ENCODE measurements at places on chromosomes 2 and 18.

- DNase-seq, result no peak
Observed at GRCh38 chr18:74961596-74961995, 247.3 kb downstream of the PTGR3 start.

GRCh38 chr2:109232909-109233308 is 103.9 kb downstream of the SH3RF3 start:
- DNase-seq, result no peak

DNA sequence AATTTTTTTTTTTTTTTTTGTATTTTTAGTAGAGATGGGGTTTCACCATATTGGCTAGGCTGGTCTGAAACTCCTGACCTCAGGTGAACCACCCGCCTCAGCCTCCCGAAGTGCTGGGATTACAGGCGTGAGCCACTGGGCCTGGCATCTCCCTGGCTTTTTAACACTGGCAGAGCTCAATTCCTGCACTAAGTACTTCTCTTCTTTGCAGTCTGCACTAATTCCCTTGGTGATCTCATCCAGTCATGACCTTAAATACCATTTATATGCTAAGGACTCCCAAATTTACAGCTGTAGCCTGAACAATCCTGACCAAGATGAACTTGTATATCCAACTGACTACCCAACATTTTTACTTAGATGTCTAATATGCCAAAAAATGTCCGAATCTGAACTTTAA is 10.2 kb downstream of the PREPL start:
- no peak for DNase-seq

GRCh38 chr18:79738581-79739439 is 58.9 kb upstream of the KCNG2 start:
- DNase-seq, result no peak

GRCh38 chr2:137947032-137947727 is 17.1 kb upstream of the HNMT start:
- no peak for DNase-seq

DNA sequence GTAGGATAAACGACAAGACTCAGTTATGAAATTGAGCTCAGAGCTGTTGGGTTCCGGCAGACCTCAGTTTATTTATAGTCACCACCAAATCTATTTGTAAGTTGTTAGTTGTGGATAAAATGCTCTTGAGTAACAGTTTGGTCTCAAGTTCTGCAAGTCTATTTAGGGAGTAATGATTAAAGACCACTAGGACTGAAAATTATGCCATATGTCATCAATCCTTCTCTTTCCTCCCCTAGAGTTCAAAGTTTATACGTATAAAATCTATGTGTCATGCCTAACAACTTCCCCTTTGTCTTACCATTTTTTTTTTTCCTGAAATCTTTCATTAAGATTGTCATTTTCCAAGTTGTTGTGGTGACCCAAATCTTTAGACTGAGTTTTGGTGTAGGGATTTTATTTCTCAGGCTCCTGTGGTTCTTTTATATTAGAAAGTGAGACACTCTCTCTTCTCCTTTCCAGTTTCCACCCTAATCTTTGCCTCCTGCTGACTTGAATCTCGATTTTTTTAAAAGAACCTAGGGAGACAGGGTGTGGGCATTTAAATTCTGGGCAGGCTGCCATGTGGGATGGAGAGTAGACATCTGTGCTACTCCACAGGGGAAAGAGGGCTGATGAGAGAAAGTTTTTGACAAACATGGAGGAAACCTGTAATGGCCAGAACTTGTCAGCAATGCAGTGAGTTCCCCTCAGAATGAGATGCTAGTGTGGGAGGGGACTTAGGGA is 51.0 kb downstream of the LAMA3 start:
- no peak for DNase-seq

GRCh38 chr2:162676515-162676914 is 162.1 kb downstream of the KCNH7 start:
- no peak for DNase-seq

- DNase-seq, result no peak
Observed at GRCh38 chr18:61582202-61582710, 249.0 kb downstream of the CDH20 start.

GRCh38 chr2:219300022-219300421 is 9.2 kb downstream of the PTPRN start:
- DNase-seq, result no peak

DNA sequence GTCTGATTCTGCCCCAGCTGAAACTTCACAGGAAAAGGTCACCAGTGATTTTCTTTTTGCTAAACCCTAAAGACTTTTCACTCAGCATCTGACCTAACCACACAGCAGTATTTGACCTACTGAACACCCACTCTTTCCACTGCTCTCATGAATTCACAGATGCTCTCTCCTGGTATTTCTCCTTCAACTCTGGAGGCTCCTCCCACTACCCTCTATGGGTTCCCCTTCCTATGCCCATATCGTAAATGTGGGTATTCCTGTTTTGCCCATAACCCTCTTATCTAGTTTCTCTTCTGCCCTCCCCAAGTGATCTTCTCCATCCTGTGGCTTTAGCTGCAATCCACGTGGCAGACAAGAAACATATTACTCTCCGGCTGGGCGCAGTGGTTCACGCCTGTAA is 7.6 kb downstream of the PLEKHM3 start:
- no peak for DNase-seq

Measured in left ventricle myocardium superior (tissue), 1 donor.